Pulmonary artery endothelial cell (primary cell): ENCODE measurements at places on chromosomes 2 and 18. TPM values are rescaled to one million over a fixed set of nuclear protein-coding genes. Genes with fewer than 3 reads are reported as not detected.

GRCh38 chr18:57094175-57094574, 52.7 kb upstream of the BOD1L2 start:
- DNase-seq: no peak

DNA sequence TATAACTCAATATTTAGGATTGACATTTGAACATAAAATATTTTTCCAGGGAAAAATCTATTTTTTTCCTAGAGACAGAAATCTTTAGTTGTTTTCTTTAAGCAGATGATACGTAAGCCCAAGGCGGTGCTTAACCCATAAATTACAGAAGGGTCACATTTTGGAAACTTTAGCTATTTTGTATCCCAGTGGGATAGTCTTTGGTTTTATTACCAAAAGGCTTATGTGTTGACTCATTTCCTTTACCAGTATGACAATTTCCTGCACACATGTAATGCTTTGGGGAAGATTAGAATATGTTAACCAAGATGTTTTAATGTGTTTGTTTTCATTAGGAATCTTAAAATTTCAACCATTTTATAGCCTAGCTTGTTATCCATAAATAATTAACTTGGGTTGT, 24.8 kb downstream of the DYNC1I2 start:
- peak; percentile 73 for DNase-seq

DNA sequence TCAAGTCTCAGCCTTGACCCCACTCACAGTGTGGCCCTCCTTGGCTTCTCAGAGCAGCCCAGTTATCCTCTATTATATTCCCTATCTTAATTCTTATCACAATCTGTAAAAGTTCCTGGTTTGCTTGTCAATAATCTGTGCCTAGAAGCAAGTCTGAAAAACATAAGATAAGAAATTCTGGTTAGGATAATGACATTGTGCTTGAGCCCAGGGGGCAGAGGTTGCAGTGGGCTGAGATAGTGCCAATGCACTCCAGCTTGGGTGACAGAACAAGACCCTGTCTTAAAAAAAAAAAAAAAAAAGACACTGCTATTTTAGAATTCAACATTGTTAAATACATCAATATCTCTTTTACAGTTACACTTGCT, 63.9 kb downstream of the TMEM131 start:
- DNase-seq: no peak

GRCh38 chr18:58552896-58553295, 76.0 kb downstream of the ALPK2 start:
- DNase-seq: no peak

DNA sequence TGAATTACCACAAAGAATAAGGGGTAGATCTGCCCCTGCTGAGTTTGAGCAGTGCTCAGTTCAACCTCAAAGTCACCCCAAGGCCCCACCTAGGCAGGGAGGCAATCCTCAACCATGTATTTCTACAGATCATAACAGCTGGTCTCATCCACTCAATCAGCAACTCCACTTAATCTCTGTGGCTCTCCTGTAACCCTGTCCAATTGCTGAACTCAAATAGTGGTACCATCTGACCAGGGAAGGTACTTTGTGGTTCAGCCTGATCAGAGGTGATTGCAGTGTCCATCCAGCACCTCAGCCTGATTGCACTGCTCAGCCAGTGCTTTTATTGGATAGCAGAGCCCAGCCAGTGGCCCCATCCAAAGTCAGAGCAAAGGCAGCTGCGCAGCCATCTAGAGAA, 91.0 kb upstream of the SLC4A10 start:
- DNase-seq: no peak

- DNase-seq: no peak
Measured at GRCh38 chr18:80147037-80147417, 38.0 kb downstream of the ADNP2 start.

- no peak for DNase-seq
Measured at GRCh38 chr2:226671141-226671676, 128.4 kb downstream of the IRS1 start.

DNA sequence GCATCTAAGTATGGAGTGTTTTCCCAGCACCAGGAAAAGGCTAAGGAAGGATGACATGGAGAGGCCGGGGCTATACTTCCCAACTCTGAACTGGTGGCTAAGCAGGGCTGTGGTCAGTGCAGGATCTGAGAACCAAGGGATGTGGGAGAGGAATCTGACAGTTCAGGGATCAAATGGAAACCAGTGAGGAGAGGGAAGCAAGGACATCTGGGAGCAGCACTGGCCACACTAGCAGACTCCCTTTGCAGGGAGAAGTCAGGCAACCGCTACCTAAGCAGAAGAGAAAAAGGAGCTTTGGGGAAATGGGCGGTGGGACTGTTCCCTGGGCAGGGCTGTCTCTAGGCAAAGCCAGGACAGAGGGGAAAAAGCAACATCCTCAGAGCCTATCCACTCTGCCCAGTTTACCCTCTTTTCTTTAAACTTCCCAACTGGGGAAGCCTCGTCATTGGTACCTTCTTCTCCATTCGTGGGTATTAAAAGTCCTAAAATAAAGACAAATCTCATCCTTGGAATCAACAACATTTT, 105.8 kb upstream of the MEIS1 start:
- DNase-seq: no peak

SAG gene
- total RNA-seq: 0.07 TPM in 1 of 2 replicates, not detected in the other

SPOPL gene
- 17.5 and 17.9 TPM in 2 replicates for total RNA-seq

SOX11 gene
- not detected in 2 replicates for total RNA-seq

TFCP2L1 gene
- total RNA-seq: not detected in 2 replicates

REG1B gene
- not detected in 2 replicates for total RNA-seq
